T-helper 17 cell (primary cell): ENCODE measurements at places on chromosomes 5 and 9.

GRCh38 chr5:41413074-41413473 is 97.3 kb downstream of the PLCXD3 start:
- no peak for DNase-seq

DNA sequence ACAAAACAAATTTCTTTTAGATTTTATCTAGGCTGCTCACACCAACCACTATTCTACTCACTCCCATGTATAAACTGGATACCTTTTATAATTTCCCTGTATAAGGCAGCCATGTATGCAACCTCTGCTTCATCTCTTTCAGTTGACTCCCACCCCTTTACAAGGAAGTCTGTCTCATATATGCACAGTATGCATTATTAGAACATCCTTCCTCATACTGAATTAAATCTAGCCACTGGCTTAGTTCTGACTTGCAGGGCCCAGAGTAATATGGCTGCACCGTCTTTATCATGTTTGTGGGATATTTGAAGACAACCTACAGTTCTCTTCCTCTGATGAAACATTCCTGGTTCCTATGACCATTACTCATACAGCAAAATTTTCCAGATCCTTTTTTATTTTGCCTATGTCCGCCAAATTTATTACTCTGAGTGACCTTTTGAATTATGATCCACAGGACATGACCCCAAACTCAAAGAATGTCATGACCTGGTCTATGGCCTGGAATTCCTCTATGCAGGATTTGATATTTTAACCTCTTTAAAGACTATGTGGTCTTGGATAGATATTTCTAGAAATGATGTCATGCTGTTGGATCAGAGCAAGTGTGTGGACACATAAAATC is 76.6 kb upstream of the ITGA1 start:
- no peak for DNase-seq

DNA sequence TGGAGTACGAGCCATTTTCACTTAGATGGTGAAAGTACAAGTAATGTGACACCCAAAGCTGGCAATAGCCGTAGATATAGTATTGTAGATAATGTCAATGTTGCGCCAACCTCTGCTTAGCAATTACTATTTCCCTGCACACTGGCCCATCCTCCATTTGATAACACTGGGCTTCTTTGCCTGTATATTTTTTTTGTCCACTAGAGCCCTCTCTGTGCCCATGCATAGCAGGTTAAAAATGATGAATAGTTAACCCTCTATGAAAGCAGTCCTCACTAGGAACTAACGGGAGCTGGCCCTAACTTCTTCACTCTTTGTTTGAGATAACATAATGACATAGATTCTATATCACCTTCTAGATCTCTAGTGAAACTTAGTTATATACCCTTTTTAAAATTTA is 416.8 kb downstream of the TUSC1 start:
- no peak for DNase-seq

DNA sequence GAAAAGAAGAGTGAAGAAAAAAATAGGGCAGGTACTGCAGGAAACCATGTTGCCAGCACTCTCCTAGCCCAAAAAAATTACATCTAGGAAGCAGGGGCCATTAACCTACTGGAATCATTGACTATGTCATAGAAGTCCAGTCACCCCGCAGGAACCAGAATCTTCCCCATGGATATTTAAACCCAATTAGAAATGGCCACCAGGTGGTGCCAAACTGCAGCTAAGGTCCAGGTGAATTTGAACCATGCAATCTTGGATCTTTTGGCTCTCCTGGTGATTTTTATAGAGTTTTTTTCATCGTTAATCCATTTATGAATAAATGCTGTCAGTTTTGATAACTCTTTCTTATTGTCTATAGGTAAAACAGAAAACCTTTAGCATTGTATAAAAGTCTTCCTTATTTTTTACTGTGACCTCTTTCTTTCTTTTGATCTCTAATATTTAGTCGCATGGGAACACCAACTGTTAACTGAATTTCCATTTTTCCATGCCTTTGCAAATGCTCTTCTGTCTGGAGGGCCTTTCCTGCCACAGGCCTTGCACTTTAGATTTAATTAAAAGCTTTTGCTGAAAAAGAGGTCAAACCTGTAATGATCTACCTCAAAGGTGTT is 147.5 kb upstream of the FGF10 start:
- no peak for DNase-seq

DNA sequence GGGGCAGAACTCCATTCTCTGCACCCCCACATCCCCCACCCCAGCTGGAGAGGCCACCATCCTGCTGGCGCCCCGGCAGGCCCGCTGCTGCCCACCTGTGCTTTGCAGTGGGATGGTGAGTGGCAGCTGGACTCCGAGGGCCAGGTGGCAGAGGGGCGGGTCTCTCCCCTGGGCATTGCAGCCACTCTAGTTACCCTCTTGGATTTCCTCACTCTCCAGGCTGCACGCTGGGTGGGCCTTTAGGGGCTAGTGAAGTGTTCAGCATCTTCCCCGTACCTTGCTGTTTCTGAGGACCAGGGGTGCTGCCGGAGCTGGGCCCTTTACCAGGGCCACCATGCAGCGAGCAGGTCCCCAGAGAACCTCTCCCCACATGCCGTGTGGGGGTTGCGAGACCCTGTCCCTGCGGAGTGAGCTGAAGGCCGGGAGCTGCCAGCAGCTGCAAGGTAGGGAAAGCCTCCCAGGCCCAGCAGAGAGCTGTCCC is 88.4 kb upstream of the SH3PXD2B start:
- no peak for DNase-seq

GRCh38 chr5:10607023-10607665 is 43.3 kb downstream of the ANKRD33B start:
- no peak for DNase-seq

DNA sequence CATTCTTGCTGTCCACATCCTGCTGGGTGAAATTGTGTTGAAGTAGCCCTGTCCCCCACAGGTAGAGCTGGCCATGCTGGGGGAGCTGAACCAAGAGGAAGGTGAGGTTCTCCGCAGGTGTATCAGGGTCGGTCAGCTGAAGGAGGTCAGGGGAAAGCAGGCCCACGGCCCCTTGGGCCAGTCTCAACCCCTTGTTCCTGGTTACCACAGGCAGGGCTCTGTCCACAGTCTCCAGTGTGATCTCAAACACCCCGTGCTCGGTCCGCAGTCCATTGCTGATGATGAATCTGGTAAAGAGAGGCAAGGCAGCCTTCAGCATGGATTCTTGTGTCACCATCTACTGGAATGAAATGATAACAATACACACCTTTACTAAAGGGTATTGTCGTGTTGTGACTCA is 53.4 kb upstream of the CER1 start:
- no peak for DNase-seq

GRCh38 chr5:76556511-76557221 is 66.5 kb downstream of the F2RL2 start:
- DNase-seq = no peak

DNA sequence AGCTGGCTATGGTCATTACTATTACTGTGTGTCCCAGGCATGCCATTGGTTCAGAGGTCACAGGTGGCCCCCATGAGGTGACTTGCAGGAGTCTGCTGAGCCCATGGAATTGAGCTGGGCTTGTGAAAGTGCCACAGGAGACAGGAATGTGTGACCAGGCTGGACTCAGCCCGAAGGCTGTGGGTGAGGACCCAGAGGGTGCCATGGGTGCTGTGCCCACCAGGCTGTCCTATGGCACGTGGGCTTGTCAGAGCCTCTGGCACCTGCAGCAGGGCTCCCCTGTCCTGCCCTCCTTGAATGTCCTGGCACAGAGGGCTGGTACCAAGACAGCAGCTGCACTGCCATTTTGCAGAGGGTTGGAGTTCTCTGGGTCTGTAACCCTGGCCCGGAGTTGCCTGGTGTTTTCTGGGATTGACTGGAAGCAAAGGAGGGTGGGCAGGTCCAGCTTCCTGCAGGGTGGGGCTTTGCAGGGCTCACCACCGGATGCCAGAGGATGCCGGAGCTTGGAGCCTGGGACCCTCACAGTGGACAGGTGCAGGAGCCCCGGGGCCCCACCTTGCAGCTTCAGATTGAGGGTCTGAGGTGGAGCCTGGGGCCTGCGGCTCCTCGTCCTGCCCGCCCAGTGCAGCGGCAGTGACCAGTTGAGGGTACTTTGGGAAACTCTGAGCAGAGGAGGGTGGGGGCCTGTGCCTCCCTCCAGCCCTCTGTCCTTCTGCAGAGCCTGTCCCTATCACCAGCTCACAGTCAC is 14.2 kb downstream of the COL5A1 start:
- no peak for DNase-seq

GRCh38 chr9:4420351-4420750 is 69.9 kb upstream of the SLC1A1 start:
- no peak for DNase-seq

DNA sequence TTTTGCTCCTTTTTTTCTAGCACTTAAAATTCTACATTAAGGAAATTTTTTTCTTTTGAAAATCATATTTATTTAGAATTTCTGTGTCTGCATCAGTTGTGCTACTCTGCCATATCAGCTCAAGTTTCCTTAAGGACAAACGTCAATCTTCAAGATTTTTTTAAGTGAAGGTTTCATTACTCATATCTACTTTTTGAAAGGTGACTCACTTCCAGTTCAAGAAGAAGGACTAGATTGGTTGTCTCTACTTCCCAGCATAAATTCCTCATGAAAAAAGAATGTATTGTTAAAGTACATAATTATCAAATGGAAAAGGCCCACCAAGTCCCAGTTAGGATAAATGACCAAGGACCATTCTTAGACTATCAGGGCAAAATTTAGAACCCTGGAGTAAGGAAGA is 626.5 kb downstream of the DMRTA1 start:
- no peak for DNase-seq

GRCh38 chr9:34869390-34869789 is 88.7 kb upstream of the PHF24 start:
- DNase-seq = no peak

DNA sequence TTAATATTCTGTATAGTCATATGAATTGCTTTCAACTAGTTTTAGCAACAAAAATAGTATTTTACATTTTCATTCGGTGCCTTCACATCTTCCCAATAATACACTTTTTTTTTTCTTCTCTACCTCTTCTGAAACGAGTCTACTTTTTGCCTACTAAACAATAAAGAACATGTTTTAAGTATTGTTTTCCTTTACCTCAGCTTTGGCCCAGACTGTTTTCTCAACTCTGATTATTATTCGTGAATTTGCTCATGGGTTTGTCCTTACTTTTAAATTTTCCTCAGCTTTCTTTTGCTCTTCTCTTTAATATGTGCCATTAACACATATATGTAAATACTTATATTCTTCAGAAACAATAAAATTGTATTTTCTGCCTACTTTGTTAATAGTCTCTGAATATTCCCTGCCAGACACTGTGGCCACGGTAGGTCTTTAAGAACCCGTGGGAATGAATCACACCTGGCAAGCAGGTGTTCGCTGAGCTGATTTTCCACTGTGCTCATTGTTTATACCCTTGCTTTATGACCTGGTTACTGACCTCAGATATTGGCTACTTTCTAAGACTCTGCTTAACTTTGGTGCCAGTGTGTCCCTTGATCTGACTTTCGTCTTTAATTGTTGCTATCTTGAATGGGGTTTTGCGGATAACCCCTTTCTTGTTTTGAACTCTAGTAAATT is 49.1 kb downstream of the FAM170A start:
- DNase-seq = no peak

DNA sequence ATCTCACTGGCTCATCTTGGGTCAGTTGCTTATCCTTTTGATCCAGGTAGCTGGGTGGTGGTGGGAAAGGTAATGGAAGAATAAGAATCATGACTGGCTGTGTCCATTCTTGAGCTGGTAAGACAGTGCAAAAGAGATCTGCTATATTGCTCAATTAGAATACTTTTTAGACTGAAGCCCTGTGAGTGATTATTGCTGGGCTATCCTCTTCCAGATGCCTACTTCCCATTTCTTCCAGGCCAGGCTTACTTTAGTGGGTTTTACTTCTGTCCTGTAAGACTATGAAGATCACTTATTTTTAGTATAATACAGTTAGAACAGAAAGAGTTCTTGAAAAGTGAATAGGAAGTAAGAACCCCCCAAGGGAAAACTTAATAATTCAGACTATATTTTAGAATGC is 7.2 kb downstream of the MARCHF6 start:
- DNase-seq = no peak

DNA sequence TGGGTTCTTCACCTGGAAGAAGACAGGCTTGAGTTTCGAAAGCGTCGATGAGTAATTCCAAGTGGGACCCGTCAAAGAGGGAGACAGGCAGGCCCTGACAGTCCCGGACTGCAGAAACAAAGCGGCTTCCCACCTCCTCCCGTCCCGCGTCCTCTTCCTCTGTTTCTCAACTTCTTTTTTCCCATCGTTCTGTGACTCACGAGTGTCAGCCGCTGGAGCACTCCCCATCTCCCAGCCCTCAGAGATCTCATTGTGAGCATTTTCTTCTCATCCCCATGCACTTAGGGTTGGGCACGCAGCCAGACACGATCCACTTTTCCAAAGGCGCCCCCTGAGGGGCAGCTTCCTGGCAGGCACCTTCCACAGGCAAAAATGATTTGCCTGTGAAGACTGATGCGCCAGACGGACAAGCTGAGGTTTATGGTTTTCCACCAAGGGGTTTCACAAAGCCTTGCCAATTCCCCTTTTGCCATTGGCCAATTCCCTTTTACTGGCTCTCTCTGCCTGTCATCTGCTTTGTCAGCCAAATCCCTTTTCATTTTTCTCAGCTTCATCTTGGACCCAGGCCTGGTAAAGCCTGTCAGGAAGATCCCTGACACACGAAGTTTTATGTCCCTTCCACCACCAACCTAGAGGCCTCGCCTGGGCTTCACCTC is 86.5 kb upstream of the ANKRD55 start:
- DNase-seq = no peak

DNA sequence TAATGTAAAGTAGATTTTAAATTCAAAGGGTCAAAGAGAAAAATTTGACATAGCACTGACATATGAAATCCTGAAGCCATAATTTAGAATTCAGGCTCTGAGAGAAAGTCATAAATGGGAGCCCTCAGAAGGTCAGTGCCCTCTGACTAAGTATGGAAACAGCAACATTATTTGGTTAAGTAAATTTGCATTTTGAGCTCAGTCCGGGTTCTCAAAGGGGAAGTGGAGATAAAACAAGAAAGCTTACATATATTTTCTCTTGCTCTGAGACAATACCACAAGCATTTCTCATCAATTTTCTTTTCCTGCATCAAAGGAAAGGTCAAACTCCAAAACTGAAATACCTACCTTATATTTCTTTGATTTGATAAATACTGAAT is 348.0 kb downstream of the SEMA5A start:
- no peak for DNase-seq

GRCh38 chr9:12859704-12860251 is 85.0 kb downstream of the LURAP1L start:
- no peak for DNase-seq
